ENCODE measurements at places on chromosomes 5 and 9.
A peak's percentile ranks its signal among the peaks of the same experiment; 100 is the strongest.

GRCh38 chr9:3922846-3923245 is 377.0 kb downstream of the GLIS3 start:
- DNase-seq = no peak

GRCh38 chr5:83965441-83965840 is 244.8 kb upstream of the HAPLN1 start:
- DNase-seq = peak; percentile 11

DNA sequence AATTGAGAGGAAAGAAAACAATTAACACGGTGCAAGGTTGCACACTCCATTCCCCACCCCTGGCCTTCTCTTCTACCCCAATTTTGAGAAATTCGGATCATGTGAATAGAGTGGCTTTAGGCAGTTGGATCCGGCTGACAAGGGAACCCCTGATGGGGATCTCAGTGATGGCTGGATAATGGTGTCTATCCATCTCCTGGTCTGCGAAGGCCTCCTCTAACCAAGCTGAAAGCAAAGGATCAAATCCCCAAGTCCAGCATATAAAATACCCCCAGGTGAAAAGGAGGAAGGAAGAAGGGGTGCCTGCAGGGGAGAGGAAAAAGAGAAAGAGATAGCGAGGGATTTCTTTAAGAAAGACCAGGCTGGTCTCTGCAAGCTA is 16.0 kb downstream of the NR2F1 start:
- no peak for DNase-seq

DNA sequence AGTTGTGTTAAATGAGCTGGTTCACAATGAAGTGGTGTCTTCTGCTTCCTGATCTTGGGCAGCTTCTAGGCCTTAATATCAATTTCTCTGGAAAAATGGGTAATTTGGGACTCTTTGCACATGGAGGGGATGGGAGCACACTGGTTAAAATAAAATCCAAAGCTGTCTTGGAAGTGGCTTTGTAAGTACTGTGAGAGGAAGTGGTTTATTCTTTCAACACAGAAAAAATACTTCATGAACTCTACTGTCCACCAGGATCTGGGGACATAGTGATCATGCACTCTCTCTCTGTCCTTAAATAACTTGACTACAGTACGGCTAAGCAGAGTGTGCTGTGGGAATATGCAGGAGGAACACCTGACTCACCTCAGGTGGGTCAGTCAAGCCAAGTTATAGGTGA is 2.4 kb downstream of the PCYOX1L start:
- no peak for DNase-seq

DNA sequence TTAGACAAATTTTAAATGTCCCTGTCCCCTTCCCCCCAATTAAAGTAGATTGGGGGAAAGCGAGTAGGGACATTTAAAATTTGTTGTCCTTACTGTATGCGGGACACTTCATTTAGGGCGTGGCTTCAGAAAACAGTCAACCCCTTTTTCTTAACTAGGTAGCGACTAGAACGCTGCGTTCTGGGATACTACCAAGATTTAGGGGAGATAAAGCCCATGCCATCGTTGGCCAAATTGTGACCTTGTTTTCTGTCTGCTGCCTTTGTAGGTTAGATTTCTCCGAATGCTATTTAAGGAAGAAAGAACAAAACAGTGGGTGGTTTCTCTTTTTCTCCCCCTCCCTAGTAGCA is 1.2 kb downstream of the CKS2 start:
- DNase-seq = peak; percentile 85

Data from hematopoietic multipotent progenitor cell treated with erythropoietin and hydrocortisone succinate and interleukin-3 and kit ligand, for 6 days (in vitro differentiated cells).